LoVo (cell line): ENCODE measurements at places on chromosomes 3 and 15.

DNA sequence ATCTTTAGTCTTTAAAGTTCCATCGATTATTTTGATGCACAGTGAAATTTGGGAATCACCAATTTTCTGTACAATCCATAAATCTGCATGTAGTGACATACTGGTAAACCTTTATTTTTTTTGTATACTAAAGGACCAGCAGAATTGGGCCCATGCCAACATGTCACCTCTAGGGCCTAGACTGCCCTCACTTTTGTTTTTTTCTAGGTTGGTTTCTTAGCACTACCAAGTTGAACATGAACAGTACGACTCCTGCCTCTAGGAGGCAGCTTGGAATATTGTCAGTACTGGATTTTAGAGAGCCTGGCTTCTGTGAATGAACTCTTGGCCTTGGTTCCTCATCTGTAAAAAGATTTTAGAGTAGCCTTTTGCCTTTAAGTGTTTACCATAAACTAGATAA, 32.3 kb downstream of the NKIRAS1 start:
- DNase-seq, result no peak

DNA sequence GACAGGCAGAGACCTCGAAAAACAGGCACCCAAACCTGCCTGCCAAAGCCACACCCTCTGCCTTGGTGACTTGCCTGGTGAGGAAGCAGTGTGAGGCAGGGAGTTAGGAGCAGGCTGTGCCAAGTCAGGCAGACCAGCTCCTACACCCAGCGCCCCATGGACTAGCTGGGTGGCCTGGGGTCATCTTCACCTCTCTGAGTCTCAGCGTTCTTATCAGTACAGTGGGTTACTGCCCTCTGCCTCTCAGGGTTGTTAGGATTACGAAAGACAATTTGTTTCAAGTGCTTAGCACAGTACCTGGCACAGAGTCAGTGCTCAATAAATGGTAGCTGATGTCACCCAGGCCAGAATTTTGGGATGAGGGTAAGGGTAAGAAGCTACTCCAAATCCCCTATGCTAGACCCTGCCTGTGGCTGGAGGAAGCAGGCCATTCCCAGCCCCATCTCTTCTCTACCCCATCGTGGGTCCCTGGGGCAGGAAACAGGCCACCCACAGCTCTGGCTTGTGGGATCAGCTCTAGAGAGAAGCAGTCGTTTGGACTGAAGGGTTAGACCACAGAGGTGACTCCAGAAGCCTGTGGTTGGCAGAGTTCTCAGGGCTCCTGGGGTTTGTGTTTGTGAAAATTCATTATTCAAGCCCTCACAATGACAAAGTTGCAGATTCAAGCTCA, 10.1 kb downstream of the SLC51B start:
- DNase-seq, result peak; percentile 56

DNA sequence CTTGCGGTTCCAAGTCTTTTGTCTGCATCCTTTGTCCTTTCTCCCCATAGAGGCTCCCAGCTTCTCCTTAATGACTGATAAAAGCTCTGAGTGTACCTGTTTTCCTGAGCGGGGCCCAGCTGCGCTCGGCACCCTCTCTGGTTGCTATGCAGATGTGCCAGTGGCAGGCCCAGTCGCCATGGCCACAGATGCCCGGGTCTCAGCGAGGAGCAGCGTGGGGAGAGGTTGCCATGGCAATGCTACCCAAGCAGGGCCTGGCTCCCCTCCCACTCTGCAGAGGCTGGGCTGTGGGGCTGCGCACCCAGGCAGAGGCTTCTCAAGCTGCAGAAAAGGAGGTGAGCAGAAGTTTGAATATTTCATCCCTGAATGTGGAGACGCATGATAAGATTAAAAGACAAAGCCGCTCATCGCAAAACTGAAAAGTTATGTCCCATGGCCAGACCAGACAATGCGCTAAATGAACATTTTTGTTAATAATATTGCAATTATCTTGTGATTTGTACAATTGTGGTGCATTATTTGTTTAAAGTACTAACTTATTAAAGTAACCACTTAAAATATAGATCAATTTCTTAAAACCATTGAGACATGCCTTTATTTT, 66.1 kb downstream of the TPRA1 start:
- DNase-seq, result no peak

GRCh38 chr3:50570508-50571279, 1.4 kb downstream of the HEMK1 start:
- DNase-seq, result no peak

GRCh38 chr15:40070166-40070557, 31.2 kb upstream of the SRP14 start:
- no peak for DNase-seq

DNA sequence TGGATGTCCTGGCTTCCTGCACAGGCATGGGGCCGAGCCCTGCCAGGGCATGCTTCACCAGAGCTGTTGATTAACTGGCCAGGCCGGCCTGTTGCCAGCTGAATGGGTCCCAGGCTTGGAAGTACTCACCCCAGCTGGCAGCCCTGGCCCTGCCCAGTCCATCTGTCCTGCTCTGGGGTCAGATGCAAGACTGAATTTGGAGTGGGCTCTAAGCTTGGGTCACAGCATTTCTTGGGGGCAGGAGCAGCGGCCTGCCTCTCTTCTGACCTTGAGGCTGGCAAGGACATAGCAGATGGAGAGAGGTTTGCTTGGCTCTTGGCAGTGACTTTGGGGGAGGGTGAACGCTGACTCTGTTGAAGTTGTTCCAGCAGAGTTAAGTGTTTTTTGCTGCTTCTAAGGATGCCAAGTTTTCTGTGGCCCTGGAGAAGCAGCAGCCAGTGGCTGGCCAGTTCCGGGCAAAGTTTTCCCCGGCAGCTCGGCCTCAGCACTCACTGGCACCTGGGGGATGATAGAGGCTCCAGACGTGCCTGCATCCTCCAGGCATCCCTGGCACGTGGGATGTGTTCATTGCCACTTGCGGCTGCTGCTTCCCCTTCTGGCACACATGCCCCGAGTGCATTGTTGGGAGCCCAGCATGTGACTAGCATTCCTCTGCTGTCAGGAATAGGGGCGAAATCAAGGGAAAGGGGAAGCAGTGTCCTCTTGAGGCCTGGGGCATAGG, 22.9 kb downstream of the PDIA5 start:
- DNase-seq, result no peak

GRCh38 chr3:49199239-49199899, 28.0 kb downstream of the KLHDC8B start:
- no peak for DNase-seq

DNA sequence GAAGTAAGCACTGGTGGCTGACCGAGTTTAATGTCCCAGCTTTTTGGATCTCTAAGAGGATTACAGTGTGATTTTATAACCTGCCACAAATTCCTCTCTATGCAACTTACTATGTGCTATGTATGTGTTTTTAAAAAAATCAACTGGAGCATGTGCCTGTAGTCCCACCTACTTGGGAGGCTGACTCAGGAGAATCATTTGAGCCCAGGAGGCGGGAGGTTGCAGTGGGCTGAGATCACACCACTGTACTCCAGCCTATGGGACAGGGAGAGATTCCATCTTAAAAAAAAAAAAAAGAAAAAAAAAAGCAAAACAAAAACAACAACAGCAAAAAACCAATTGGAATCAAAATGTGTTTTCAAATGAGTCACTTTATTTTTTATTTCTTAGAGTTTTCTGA, 29.6 kb downstream of the DUT start:
- DNase-seq, result no peak

GRCh38 chr3:123653221-123653682, 68.4 kb upstream of the HACD2 start:
- peak; percentile 35 for DNase-seq

DNA sequence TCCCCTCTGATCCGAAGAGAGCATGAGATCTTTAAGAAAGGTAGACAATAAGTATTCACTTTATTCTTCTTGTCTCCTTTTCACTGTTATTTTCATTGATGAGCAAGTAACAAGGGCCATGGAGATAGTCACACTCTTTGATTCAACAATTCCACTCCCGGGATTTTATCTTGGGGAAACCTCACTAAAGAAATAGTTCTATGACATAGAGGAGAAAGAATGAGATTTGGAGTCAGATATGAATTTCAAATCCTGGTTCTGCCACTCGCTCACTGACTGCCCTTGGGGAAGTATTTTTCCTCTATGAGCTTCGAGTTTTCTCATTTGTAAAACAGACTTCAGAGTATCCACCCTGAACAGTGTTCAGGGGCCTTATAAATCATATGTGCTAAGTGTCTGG, 514.6 kb downstream of the NLGN1 start:
- no peak for DNase-seq

DNA sequence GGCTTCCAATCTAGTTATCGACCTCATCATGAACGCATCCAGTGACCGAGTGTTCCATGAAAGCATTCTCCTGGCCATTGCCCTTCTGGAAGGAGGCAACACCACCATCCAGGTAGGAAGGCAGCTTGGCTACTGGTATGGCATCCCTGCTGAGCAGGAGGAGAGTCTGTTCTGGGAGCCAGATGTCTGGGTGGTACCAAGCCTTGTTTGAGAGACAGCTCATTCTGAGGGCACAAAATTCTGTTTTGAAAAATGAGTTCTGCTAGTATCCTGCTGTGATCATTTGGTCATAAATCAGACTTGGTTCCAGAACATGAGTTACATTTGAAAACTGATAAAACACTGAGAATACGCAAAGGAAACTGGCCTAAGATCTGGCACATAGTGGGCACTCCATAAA, 242.1 kb downstream of the ITPR1 start:
- DNase-seq, result no peak

DNA sequence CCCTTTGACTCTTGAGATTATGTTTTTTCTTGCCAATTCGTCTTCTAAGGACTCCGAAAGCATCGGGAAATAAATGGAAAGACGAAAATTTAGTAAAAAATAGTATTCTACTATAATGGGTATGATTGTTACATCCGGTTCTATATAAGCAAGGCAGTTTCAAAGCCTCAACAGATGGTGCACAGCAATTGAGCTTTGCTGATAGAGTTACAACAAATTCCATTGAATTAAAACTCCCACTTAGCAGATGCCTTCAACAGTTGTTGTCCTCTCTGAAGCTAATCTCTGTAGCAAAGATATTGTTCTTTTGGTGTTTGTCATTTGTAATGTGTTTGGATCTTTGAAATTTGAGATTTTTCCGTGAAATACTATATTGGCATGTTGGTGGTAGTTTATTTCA, 16.1 kb upstream of the GHSR start:
- DNase-seq, result no peak

- no peak for DNase-seq
Observed at GRCh38 chr15:74525309-74525708, 15.7 kb upstream of the ARID3B start.

DNA sequence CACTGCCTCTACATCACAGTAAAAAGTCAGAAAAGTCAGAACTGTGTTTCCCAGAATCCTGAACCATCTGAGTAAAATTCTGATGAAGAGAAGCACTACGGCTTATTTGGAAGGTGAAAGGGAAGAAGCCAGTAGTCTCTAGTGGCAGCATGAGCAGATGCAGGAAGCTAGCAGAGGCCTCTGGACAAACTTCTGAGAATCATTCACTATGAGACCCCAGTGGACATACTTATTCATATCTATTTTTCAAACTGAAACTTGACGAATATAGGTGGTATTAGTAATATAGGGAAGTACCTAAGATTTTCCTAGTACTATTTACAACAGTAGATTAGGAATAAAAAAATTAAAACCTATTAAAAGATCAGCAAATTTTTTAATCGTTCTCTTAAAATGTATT, 272.8 kb upstream of the TTC14 start:
- DNase-seq, result no peak

GRCh38 chr3:5221701-5222100, 34.2 kb downstream of the EDEM1 start:
- no peak for DNase-seq

DNA sequence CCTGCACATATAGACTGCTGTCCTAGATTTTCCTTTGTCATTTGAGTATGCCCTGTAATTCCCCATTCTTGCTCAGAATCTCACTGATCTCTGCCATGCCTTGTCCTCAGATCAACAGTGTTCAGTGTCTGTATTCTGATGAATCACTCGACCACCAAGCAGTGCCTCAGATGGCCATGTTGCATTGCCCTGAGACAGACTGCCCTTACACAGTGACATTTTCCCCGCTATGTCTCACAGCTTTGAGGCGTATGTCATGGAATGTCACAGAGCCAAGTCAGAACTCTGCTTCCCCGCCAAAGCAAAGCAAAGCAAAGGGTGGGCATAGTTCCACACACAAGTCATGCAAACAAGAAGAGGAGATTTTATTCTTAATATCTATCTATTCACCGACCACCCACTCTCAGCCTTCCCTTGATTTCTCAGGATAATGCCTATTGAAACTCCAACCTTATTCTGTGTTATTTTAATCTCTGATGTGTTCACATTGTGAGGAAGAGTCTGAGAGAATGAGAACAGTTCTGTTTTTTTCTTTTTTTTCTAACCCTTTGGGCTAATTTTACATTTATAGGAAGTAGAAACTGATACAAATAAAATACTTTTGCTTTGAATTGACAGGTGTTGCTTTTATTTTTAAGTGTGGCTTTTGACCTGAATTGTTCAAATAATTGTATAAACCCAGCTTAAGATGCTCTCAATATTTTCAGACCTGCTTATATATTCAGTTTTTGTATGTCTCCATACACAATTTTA, 16.9 kb upstream of the PSMD6 start:
- DNase-seq, result no peak

DNA sequence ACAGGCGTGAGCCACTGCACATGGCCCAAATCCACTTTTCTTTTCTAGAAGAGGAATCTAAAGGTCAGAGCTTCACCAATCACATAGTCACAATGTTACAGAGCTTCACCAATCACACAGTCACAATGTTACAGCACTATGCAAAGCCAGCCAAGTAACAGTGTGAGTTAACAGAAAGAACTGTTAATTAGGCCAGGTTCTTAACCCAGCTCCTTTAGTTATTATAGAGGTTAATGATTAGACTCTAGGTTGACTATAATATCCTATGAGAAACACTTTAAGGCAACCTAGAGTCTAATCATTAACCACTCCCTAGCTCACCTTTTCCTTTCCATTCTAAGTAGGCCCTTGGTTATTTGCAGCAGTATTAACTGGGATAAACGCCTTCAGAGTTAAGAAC, 54.0 kb downstream of the TASOR start:
- no peak for DNase-seq

- no peak for DNase-seq
Observed at GRCh38 chr3:45337839-45338470, 50.4 kb upstream of the LARS2 start.

- peak; percentile 77 for DNase-seq
Observed at GRCh38 chr3:132417695-132418411, 551 bp downstream of the DNAJC13 start.

GRCh38 chr3:78633626-78634025, 1134.2 kb downstream of the ROBO1 start:
- DNase-seq, result no peak

GRCh38 chr3:46646700-46647099, 34.4 kb downstream of the FAM240A start:
- DNase-seq, result no peak

DNA sequence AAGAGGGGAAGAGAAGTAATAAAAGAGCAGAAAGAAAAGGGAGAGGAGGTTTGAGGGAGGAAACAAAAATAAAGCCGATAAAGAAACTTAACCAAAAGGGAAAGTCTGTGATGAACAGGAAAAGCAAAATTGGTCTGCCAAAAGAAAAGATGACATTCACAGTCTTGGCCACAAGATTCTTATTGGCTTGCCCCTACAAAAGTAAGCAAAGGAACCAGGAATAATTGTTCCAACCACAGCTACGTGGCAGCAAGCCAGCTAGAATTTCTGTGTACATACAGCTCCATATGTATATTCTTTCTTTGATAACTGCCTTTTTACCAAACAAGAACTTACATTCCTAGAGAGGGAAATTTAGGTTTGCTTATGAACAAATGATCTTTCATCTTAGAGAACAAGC, 79.6 kb downstream of the MLH1 start:
- DNase-seq, result no peak

GRCh38 chr3:24986612-24987011, 441.5 kb upstream of the RARB start:
- no peak for DNase-seq

- DNase-seq, result no peak
Observed at GRCh38 chr3:188271226-188271914, 117.4 kb downstream of the LPP start.
